K562 (cell line): ENCODE measurements at places on chromosomes 1 and 21. TPM values are rescaled to one million over a fixed set of nuclear protein-coding genes. Genes with fewer than 3 reads are reported as not detected.

DNA sequence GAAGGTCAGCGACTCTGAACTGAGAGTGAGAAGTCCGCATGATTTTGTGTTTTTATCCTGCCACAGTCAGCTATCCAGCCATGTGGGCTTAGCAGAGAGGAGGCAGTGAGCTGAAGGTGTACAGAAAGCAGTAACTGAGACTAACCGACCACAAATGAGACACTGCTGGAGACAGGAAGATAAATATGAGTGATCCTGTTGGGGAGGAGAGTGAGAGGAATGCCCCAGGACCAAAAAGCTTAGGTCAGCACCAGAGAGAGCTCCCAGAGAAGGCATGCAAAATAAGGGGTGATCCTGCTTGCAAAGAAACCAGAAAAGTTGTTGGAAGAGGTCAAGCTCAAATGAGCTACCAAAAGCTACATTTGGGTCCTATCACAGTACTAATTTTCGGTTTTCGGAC, 63.7 kb downstream of the HLCS start:
- DNase-seq = no peak

- no peak for DNase-seq
Observed at GRCh38 chr1:203622486-203622885, 4.1 kb upstream of the ATP2B4 start.

- peak; percentile 86 for DNase-seq
Observed at GRCh38 chr1:236914375-236914774, 89.9 kb downstream of the MT1HL1 start.

GRCh38 chr1:87888446-87888845, 559.8 kb downstream of the LMO4 start:
- no peak for DNase-seq

DNA sequence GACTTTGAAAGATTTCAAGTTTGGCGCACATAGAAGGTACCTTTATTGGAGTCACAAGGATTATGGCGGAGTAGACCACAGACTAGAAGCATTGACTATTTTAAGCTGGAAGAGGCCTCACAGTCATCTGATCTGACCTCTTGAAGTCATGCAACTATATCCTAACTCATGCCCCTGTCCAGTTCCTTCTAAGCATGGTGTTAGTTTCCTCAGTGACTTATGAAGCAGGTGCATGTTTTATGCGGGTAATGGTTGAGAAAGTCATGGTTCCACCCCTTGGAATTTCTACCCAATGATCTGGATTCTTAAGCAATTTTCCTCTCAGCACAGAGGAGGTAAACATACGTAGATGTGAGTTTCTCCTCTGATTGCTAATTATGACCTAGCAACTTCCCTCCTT, 11.7 kb downstream of the OLFML3 start:
- no peak for DNase-seq

- no peak for DNase-seq
Observed at GRCh38 chr1:16926491-16927073, 4.9 kb downstream of the CROCC start.

GRCh38 chr1:176098560-176098959, 108.5 kb downstream of the COP1 start:
- DNase-seq = no peak

Gene CD1C
- polyA plus RNA-seq = not detected in 2 replicates
